ENCODE measurements at places on chromosomes 5 and 9. TPM values are rescaled to one million over a fixed set of nuclear protein-coding genes. Genes with fewer than 3 reads are reported as not detected.

- DNase-seq, result no peak
These were observed 3.5 kb upstream of the BTF3 start for GRCh38 chr5:73494721-73495120.

DNA sequence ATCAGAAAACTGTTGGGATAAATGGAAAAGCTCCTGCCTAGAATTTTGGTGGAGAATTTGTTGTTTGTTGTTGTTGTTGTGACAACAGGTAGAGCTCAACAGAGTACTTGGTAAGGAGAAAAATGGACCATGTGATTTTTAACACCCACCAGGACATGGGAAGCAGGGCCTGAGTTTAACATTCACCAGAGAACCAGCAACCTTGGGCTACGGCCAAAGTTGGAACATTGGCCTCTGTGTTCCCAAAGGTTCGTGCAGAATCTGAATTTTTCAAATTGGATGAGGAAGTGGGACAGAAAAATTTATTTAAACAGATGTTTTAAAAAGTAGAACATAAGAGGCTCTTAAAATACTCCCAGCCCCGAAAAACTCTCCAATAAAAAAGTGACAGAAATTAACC, 127.0 kb downstream of the GNA14 start:
- peak; percentile 31 for DNase-seq

DNA sequence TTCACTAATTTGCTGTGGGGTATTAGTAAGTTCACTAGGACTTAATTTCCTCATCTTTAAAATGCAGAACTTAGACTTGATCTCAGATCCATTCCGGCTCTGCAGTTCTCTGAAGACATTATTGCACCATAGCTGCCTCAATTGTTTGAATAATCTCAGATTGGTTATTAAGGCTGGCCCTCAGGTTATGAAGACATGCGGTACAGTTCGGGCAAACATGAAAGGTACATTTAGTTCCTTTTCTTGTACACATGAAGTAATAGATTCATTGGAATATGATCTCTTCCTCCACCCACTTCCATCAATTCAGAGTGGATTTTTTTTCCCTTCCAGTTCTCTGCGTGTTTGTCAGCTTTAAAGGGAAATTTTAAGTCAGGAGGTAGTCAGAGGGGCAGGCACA, 28.0 kb downstream of the ATP6V0E1 start:
- no peak for DNase-seq

The SPTLC1 gene
- 73.2 TPM for total RNA-seq

All from RPMI7951 (cell line).